ENCODE measurements at places on chromosomes 11 and 22. TPM values are rescaled to one million over a fixed set of nuclear protein-coding genes. Genes with fewer than 3 reads are reported as not detected.

Gene KCNK4
- not detected for polyA plus RNA-seq

Gene CECR2
- 15.8 TPM for polyA plus RNA-seq

Gene LRRC4C
- not detected for polyA plus RNA-seq

Gene RBMXL2
- polyA plus RNA-seq, result not detected

Gene OR5F1
- not detected for polyA plus RNA-seq

Gene CFAP300
- polyA plus RNA-seq, result 2.1 TPM

Gene HBE1
- 3.4 TPM for polyA plus RNA-seq

Gene THY1
- polyA plus RNA-seq, result 98.7 TPM
